ENCODE measurements at places on chromosomes 11 and 22. TPM values are rescaled to one million over a fixed set of nuclear protein-coding genes. Genes with fewer than 3 reads are reported as not detected.

DNA sequence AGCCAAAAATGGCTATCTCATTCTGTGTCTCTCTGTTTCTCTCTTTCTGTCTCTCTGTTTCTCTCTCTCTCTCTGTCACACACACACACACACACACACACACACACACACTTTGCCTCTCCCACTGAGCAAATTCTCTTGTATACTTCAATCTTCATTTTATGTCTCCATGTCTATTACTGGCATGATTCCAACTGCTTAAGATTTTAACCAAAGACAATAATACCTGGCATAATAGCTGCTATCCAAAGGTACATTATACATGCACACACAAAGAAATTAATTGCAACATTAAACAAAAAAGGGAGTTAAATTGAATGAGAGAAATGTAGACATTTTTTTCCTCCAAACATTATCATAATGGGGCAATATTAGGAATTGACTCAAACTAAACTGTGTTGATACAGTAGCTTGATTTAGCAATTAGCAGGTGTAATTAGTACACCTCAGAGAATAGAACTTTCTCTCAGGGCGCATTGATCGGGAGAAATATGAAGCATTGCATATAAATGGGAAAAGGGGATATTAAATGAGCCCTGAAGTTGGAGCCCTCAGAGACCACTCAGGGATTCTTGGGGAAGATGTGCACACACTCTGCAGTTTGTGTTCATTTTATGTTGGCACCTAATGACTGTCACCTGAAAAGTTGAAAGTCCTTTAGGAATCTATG is 17.4 kb upstream of the SLC1A2 start:
- no peak overlapping the region for H3K27ac ChIP-seq
- DNase-seq, result no peak

Gene UPK3A
- not detected for total RNA-seq

DNA sequence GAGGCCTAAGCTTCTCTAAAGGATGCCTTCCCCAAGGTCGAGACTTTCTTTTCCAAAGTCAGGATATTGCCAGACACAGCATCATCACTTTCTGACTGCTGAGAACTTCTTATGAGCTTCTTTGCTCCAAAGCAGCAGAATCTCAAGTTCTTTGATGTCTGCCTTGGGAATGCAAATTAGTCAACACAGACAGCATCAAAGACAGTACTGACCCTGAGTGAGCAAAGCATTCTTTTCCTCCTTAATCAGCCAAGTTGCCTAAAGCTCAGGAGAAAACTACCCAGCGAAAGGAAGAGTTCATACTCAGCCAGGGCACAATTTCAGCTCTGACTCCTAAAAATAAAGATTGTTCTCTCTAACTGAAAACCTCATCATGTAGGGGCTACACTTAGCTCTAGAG is 98.0 kb downstream of the SLC36A4 start:
- no peak overlapping the region for H3K4me3 ChIP-seq
- H3K27me3 ChIP-seq, result no peaks in the 10 kb centered on the region
- no peak for DNase-seq
- H3K4me1 ChIP-seq, result no peaks in the 10 kb centered on the region

DNA sequence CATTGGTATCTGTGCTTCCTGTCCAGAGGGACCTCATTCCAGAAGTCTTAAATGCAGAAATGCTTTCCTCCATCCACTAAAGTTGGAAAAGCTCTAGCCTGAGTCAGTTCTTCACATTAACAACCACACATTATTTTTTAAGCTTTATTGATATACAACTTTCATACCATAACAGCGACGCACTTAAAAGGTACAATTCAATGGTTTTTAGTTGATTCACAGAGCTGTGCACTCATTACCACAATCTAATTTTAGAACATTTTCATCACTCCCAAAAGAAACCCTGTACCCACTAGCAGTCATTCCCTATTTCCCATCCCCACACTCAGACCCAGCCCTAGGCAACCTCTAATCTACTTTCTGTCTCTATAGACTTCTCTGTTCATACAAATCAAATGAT is 27.6 kb downstream of the GALNT18 start:
- DNase-seq, result no peak
- peaks cover 8% of the 10 kb centered on the region for H3K27me3 ChIP-seq
- H3K4me3 ChIP-seq, result no peak overlapping the region
- no peaks in the 10 kb centered on the region for H3K4me1 ChIP-seq
- no peak overlapping the region for H3K27ac ChIP-seq

GRCh38 chr11:129287920-129288319 is 87.7 kb upstream of the BARX2 start:
- no peak for DNase-seq
- H3K27me3 ChIP-seq, result peaks cover 10% of the 10 kb centered on the region
- H3K36me3 ChIP-seq, result no peaks in the 10 kb centered on the region
- no peak overlapping the region for H3K27ac ChIP-seq

DNA sequence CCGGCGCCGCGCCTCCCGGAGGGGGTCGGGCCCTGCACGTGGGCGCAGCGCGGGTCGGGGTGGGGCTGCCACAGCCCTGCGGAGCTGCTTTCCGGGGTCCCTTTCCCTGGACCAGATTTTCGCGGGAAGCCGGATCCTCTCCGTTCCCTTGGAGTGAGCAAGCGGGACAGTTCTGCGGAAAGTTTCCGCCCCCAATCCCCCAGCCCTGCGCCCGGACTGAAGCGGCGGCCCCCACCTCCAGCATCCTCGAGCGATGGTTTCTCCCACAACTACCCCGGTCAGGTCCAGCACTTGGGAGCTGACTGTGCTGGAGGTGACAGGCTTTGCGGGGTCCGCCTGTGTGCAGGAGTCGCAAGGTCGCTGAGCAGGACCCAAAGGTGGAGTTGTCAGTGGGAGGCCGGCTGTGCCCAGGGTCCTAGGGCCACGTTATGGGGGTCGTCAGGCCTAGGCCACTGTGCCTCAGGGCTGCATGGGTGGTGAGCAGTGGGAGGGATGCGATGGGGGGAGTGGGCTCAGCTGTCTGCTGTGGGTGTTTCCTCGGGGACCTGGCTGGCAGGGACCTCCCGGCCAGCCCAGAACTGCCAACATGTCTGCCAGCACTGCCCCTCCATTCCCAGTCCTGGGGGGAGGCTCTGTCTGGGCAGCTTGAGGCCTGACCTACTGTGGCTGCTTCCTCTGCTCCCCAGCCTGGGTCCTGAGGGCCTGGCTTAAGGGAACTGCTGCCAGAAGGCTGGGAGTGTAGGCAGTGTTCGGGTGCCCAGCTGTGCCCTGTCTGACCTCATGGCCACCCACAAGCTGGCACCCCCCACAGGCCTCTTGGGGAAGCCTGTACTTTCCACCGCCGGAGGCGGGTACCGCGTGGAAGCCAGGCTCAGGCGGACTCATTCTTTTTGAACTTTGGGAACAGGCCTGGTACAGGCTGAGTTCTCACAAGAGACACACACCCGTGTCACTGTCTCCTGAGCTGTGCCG is 726 bp downstream of the ST3GAL4 start:
- H3K36me3 ChIP-seq, result peaks cover 6% of the 10 kb centered on the region
- DNase-seq, result peak; percentile 30
- H3K27ac ChIP-seq, result peak overlapping the region; percentile 78
- H3K27me3 ChIP-seq, result no peaks in the 10 kb centered on the region

GRCh38 chr11:64791781-64792291 is 11.2 kb downstream of the MAP4K2 start:
- H3K4me3 ChIP-seq, result no peak overlapping the region
- H3K27ac ChIP-seq, result no peak overlapping the region
- H3K4me1 ChIP-seq, result peaks cover 40% of the 10 kb centered on the region
- DNase-seq, result no peak
- H3K36me3 ChIP-seq, result peaks cover 37% of the 10 kb centered on the region

GRCh38 chr11:134328433-134328832 is 3.4 kb upstream of the GLB1L2 start:
- DNase-seq, result no peak
- peaks cover 13% of the 10 kb centered on the region for H3K4me1 ChIP-seq
- H3K36me3 ChIP-seq, result no peaks in the 10 kb centered on the region
- no peak overlapping the region for H3K27ac ChIP-seq
- no peak overlapping the region for H3K4me3 ChIP-seq
- H3K27me3 ChIP-seq, result peaks cover 35% of the 10 kb centered on the region

Gene PKDREJ
- not detected for total RNA-seq

Gene PTS
- total RNA-seq, result 19.8 TPM

DNA sequence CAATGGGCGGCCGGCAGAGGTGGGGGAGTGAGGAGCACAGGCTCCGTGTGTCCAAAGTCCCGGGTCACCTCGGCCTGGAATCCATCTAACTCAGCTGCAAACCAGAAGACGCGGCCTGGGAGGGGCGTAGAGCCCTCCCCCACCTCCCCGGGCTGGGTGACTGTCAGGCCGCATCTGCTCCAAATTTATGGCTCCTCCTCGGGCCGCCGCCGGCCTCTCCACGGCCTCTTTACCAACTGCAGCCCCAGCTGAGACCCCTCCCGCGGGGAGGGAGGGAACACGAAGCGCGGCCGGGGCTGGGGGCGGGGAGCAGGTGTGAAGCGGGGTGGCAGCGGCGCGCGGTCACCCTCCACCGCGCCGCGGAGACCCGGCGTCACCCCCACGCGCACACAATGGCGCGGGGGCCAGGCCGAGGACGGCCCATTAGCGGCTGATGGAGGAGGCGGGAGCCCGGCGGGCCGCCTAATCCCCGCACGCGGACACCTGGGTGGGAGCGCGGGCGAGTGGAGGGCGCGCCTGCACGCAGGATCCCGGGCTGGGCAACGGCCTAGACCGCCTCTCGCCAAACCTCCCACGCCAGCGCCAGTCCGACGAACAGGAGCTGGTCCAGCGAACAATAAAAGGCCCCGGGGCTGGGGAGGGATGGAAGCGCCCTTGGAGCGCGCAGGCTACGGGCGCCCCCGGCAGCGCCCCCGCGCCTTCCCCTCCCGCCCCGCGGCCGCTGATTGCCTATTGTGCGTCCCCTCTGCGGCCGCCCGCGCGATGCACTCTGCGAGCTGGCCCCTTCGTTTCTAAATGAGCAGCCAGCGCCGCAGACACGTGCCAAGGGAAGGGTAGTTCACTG is 25.9 kb upstream of the ROBO3 start:
- no peak overlapping the region for H3K27ac ChIP-seq
- no peaks in the 10 kb centered on the region for H3K36me3 ChIP-seq
- peaks cover 22% of the 10 kb centered on the region for H3K4me1 ChIP-seq
- no peak overlapping the region for H3K4me3 ChIP-seq
- DNase-seq, result no peak

GRCh38 chr11:72669527-72669926 is 4.7 kb downstream of the PDE2A start:
- peaks cover 50% of the 10 kb centered on the region for H3K27me3 ChIP-seq
- H3K36me3 ChIP-seq, result no peaks in the 10 kb centered on the region
- no peak for DNase-seq
- H3K4me1 ChIP-seq, result peaks cover 17% of the 10 kb centered on the region
- no peak overlapping the region for H3K4me3 ChIP-seq
- H3K27ac ChIP-seq, result no peak overlapping the region

GRCh38 chr11:59029366-59029889 is 56.7 kb upstream of the GLYATL1B start:
- H3K27me3 ChIP-seq, result peaks cover 16% of the 10 kb centered on the region
- no peak for DNase-seq
- H3K27ac ChIP-seq, result no peak overlapping the region
- no peaks in the 10 kb centered on the region for H3K36me3 ChIP-seq
- H3K4me3 ChIP-seq, result no peak overlapping the region

DNA sequence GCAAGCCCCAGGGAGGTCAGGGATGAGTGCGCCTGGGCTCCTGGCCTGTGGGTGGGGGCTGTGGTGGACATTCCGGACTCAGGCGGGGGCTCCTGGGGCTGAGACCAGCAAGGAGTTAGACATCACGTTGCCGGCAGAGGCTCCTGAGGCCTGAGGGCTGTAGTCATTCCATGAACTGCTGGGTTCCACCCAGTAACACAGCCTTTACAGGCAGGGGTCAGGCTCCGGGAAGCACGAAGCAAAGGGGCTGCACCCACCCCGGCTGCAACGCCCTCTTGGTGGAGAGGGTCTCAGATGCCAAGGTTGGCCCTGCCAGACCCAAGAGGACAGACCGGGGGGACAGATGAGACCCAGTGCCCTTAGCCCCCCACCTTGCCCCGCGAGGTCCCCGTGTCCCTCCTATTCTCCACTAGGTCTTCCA is 9.0 kb downstream of the TNNT3 start:
- H3K4me1 ChIP-seq, result peaks cover 2% of the 10 kb centered on the region
- peaks cover 5% of the 10 kb centered on the region for H3K27me3 ChIP-seq
- H3K4me3 ChIP-seq, result no peak overlapping the region

Gene OR6A2
- 0.05 TPM for total RNA-seq

GRCh38 chr11:68383976-68384501 is 71.6 kb downstream of the LRP5 start:
- DNase-seq, result peak; percentile 74
- no peak overlapping the region for H3K4me3 ChIP-seq
- no peaks in the 10 kb centered on the region for H3K27me3 ChIP-seq
- peaks cover 49% of the 10 kb centered on the region for H3K4me1 ChIP-seq
- H3K27ac ChIP-seq, result no peak overlapping the region

DNA sequence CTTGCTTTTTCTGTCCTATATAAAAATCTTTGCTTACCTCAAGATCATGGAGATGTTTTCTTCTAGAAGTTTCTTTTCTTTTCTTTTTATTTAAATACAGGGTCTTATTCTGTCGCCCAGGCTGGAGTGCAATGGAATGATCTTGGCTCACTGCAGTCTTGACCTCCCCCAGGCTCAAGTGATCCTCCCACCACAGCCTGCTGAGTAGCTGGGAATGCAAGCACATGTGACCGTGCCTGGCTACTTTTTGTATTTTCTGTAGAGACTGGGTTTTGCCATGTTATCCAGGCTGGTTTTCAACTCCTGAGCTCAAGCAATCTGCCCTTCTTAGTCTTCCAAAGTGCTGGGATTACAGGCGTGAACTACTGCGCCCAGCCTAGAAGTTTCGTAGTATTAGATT is 45.3 kb downstream of the USP35 start:
- H3K27me3 ChIP-seq, result no peaks in the 10 kb centered on the region
- no peak overlapping the region for H3K4me3 ChIP-seq
- DNase-seq, result no peak
- H3K36me3 ChIP-seq, result peaks cover 23% of the 10 kb centered on the region
- peaks cover 18% of the 10 kb centered on the region for H3K4me1 ChIP-seq

Gene IL17REL
- total RNA-seq, result not detected

Gene DDTL
- not detected for total RNA-seq

Gene COX8A
- 569 TPM for total RNA-seq

Gene C1QTNF6
- total RNA-seq, result 6.2 TPM

Gene BTBD18
- not detected for total RNA-seq

DNA sequence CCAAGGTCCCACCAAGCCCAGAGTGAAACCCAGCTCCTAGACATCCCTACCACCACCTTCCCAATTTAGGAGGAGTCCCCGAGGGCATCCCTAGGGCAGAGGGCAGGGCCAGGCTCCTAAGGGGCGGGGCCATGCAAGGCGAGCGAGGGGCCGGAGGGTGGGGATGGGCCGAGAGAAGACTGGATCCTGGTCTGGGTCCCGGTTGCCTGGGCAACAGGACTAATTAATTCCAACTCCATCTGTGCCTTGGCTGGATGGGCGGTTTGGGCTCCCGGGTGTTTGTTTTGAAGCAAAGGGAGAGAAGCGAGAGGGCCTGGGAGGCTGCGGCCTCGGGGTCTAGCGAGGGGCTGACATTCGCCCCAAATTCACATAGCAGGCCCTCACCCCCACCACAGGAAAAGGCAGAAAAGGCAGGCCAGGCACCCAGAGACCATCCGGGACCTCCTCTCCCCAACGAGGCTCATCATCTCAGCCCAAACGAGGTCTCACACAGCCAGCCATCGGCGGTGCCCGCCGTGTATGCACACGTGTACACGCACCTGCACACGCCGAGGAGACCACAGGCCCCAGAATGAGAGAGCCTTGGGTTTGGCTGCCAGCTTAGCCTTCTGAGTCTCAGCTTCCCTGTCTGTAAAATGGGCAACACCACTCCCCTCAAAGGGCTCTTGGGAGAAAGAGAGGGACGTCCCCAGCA is 23.9 kb downstream of the ELFN2 start:
- no peak for DNase-seq
- H3K27me3 ChIP-seq, result peaks cover 3% of the 10 kb centered on the region
- H3K36me3 ChIP-seq, result no peaks in the 10 kb centered on the region
- H3K4me1 ChIP-seq, result no peaks in the 10 kb centered on the region
- H3K27ac ChIP-seq, result no peak overlapping the region
- H3K4me3 ChIP-seq, result no peak overlapping the region
